ENCODE measurements at places on chromosomes 7 and 10.

DNA sequence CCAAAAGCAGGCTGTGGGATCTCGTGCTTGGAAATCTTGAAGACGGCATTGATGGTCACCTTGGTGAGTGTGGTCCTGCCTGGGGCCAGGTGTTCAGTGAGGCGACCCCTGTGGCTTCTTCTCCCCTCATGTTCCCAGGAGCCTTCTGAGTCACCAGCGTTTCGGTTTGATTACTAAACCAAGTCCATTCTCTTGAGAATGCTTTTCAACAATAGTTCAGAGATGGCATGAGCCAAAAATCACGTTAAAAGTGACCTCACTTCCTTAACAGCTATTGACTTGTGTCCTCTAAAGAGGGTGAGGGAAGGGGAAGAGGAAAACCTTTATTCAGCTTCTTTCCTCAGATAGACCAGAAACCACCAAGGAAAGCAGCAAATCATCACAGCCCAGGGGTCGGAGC is 315.2 kb downstream of the GATA3 start:
- DNase-seq, result no peak

DNA sequence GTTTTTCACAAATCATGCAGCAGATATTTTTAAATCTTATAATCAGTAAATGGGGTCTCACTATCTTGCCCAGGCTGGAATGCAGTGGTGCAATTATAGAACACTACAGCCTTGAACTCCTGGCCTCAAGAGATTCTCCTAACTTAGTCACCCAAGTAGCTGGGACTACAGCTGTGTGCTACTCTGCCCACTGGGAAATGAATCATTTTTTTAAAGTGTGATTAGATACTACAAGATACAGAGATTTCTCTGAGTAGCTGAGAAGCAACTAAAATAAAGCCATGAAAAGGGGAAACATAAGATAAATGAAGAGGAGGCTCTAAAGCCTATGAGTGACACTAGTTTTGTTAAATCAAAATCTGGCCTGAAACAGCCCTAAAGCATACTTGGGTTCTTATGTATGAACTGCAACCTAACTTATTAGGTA is 119.7 kb downstream of the JMJD1C start:
- no peak for DNase-seq

DNA sequence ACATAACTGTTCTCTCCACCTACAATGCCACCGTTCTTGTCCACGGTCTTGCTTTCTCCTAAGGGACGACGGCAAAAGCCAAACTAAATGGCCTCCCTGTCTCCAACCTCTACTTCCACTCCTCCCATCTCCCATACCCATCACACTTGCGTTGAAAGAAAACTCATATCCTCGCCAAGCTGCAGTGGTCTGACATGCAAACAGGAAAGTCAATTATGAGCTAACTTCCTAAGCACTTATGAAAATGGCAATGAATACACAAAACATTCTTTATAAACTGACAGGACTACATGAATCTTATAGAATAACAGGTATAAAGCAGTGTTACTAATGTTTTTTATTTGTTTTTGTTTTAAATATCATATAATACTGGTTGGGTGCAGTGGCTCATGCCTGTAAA is 46.4 kb downstream of the TYW1B start:
- DNase-seq, result no peak

DNA sequence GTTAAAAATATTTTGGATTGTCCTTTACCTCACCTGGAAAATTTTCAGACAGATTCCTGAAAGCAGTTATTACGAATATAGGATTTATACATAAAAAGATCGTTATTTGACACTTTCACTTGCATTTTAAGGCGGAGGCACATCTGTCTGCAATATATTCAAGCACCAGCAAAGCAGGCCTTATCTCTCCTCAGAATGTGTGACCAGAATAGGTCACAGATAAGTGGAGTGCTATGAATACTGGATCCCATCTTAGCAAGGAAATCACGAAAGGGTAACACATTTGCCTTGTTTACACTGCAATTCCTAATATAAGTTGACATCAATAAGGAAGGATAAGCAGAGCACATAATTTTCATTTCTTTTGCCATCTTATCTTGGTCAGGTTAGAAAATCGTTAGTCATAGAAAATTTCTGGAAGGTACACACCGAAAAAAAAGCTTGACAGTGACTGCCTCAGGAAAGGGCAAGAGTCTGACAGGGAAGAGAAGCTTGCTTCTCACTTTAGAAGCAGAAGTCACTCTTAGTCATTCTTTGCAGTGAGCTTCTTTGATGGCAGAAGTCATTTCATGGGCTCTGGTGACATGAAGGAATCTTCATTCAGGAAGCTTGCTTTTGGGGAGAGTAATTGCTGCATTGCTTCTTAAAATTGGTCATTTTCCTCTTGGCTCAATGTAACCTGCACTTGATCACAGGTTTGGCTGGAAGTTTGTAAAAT is 98.1 kb upstream of the STK17A start:
- no peak for DNase-seq

DNA sequence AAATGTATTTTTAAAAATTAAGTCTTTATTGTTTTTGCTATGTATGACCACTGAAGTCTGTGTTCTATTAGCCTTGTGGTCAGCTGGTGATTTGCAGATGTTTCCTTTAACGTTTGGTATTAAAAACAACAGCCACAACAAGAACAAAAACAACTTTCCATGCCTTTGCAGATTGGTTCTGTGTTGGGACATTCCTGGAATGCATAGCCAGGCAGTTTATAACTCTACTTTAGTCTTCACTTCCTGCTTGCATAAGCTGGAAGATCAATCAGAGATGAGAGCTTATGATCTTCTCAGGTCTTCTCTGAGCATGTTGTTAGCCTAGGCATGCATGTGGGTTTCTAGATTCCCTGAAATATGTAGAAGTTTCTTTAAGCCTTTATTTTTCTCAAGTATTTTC is 58.9 kb upstream of the SEMA3C start:
- DNase-seq, result no peak

DNA sequence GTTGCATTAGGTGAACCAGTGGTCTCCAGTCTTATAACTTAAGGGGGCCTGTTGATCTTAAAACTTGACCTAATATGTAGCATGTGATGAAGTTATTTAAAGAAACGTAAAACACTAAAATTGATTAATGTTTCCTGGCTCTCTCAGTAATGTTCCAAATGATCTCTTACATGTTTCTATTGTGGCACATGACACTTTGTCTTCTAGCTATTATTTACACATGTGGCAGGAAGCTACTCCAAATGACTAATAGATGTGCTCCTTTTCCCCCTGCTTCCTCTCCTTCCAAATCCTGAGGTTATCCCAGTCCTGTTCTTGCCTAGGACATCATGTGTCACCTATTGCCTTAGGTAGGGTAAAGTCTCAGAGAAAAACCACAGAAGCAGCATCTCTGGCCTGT is 89.4 kb downstream of the FAS start:
- no peak for DNase-seq

DNA sequence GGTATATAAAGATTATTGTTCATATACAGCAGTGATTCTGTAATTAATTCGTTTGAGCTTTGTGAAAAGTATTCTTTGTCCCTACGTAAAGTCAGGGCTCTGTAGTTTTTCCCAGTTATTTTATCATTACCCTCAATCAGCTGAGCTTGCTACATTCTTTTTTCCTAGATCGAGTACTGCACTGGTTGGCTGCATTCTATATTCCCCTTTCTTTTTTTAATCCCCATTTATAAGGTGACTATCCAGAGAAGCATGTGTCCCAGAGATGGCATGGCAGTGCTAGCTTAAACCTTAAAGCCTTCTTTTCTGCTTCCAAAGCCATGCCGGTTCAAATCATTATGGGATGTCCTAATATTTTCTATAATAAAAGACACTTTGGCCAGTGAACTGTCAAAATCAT is 230.1 kb upstream of the CELF2 start:
- DNase-seq, result no peak

DNA sequence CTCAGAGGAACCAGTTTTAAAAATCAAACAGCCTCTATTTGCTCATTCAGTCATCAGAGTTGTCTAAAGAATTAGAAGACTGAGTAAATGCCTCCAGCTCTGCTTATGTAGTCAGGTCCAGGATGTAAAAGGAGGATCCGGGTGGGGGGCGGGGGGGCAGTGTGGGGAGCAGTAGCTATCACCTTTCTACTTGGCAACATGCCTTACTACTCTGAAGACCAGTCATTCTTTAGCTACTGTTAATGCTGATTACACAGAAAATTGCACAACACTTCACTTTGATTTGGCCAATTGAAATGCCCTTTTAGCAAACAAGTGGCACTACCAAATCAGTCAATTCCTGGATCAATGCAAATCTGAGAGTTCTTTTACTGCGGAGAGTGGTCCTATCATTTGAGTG is 164.2 kb downstream of the NXPH1 start:
- DNase-seq, result no peak

- DNase-seq, result peak; percentile 16
These were observed 29.2 kb upstream of the ADGRA1 start for GRCh38 chr10:133058331-133059092.

DNA sequence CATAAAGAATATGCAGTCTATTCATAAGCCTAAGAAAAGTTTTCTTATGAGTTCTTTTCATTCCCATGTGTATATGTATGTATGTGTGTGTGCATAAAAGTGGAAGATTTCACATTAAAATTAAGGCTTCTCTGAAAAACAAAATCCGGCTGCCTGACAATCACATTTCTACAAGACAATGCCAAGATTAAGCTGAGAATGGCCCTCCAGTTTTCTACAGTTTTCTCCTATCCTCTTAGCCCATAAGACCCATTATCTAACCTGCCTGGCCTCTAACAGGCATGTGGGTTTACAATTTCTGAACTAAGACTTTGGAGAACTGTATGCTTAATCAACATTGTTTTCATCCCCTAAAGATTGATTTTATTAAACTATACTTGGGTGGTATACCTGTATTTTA is 446.0 kb upstream of the SEMA3A start:
- DNase-seq, result no peak

GRCh38 chr10:70053218-70053840 is 683 bp downstream of the MACROH2A2 start:
- no peak for DNase-seq

GRCh38 chr10:103067484-103067883 is 125.6 kb downstream of the NT5C2 start:
- no peak for DNase-seq

DNA sequence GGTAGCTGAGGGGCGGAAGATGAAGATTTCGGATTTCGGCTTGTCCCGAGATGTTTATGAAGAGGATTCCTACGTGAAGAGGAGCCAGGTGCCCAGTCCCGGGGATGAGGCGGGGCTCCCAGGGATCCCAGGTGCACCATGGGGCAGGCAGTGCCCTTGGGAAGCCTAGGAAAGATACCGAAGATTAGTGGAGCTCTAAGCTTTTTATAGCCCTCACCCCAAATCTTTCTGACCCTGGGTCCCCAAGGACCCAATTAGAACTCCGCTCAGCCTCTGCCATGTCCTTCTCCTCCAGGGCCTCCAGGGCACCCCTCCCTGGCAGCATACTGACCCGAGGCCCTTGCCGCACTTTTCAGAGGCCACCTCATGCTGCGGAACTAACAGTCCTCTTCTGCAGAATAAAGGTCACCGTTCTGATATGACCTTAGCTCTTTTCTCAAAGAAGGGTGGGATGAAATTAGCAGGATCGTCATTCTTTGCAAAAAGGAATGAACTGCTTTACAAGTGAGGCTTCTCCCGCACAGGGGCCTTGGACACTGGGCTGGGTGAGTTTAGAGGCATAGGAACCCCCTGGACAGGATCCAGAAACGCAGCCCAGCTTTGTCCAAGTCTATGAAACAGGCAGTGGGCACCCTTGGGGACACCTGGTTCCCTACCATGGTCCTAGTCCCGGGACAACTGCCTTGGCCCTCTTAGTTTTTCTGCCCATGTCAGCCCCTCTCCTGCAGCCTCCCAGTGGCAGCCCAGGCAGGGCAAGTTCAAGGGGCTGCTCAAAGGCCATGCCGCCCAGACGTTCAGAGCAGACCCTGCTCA is 17.9 kb upstream of the CSGALNACT2 start:
- no peak for DNase-seq

- DNase-seq, result no peak
These were observed 30.1 kb downstream of the TMEM178B start for GRCh38 chr7:141103847-141104429.

- DNase-seq, result no peak
These were observed 734.0 kb upstream of the ANKRD30A start for GRCh38 chr10:36391405-36391804.

DNA sequence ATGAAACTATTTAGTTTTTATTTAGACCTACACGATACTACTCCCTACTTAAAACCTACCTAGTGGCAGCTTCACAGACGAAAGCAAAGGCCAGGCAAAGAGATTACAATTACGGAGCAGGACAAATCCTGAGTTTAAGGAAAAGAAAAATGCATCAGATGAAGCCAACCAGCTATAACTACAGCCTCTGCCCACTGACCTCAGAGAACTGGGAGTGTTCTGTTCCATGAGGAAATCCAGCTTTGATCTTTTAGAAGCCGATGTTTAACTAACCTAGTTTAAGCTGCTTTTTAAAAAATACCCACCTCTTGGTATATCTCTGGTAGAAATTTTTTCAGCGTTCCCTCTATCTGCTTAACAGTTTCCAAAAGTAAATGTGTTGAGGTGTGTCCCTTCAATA is 3.0 kb upstream of the UPF2 start:
- no peak for DNase-seq

DNA sequence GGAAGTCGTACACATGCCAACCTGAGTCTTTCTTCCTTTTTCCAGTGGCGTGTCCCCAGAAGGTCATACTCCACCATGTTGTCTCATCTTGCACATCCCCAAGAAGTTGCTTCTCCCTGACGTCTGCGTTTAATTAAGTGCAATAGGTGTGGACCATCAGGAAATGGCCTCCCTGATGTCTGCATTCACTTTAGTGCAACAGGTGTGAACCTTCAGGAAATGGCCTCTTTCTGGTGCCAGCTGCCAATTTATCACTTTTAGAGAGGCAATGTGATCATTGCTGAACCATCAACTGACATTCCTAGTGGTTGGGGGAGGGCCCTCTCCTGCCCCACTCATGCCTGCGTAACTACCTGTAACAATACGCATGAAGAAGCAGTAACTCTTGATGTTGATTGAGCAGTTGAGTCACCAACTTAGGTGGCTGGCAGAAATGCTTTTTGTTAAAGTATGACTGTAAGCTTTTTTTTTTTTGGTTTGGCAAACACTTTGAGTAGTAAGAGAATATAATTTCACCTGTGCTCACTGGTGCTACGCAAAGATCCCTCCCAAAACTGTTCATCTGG is 25.8 kb downstream of the SCIN start:
- DNase-seq, result no peak

- peak; percentile 37 for DNase-seq
These were observed at the start of gene CLDN3 for GRCh38 chr7:73770002-73770859. CLDN3 (minus strand) TSS chr7:73770270; CDS start chr7:73770049, 221 bp downstream.

- no peak for DNase-seq
These were observed 21.9 kb downstream of the PCBD1 start for GRCh38 chr10:70866424-70866823.

- DNase-seq, result no peak
These were observed 18.3 kb upstream of the RALA start for GRCh38 chr7:39605087-39605486.

- DNase-seq, result no peak
These were observed 160.2 kb downstream of the BICC1 start for GRCh38 chr10:58672845-58673244.

DNA sequence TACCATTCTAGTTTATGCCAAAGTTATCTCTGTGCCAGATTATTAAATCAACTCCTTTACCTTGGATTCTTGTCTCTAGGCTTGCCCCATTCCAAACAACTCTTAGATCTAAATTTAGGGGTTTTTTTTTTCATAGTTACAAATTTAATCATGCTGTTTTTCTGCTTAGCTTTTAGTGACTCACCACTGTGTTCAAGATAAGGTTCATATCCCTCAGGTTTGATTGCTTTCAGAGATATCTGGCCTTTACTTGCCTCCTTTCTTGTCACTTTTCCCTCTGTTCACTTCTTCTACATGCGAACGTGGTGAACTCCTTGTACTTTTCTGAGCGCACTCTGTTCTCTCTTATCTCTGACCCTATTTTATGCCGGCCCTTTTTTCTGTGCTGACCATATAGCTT is 78.2 kb downstream of the VPS50 start:
- no peak for DNase-seq

Measured in KBM-7 (cell line).